ENCODE measurements at places on chromosomes 5 and 9.

GRCh38 chr5:142609142-142609541 lies 76.7 kb downstream of the FGF1 start:
- DNase-seq = no peak

DNA sequence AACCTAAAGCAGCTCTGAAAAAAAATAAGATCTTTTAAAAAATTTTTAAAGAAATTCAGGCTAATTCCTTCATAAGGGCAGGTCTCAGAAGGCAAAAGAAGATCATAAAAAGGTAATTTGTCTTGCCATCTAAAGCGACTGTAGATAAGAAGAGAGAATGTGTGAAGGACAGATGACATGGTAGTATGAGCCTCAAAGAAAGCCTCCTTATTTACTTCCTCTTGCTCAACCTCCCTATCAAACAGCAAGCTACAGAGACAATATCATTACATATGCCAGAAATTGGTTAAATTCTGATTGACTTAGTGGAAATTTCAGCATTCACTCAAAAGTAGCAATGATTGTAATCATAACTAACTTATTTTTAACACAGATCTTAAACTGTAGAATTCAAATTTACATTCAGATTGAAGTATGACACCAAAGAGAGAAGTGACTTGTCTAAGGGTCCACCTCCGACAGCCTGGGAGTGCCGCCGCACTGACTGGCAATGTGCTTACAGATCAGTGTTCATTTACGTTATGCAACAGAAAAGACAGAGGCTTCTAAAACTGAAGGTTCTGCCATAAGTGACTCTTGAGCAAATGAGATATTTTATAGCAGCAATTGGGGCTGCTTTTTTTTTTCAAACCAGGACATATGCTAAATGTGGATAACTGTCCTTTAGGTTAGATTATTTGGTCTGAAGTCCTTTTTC lies 132.0 kb downstream of the CEMIP2 start:
- DNase-seq = no peak

DNA sequence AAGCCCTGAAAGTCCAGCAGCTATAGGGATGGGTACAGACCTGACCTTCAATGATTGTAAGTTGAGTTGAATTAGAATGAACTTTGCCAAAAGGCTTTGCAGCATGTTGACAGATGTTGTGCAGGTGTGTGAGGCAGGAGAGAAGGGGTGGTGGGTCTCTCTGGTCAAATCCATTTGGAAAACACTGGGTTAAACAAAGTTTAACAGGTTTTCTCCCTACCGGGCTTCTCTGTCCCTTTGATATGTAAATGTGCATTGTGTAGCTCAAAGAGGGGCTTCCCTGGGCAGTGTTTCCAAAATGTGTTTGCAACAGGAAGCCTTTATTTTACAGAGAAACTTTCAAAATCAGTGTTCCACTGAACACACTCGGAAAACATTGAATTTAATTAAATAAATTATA lies 72.1 kb upstream of the BRINP1 start:
- DNase-seq = no peak

GRCh38 chr5:177530638-177531037 lies 13.9 kb upstream of the DDX41 start:
- DNase-seq = no peak

DNA sequence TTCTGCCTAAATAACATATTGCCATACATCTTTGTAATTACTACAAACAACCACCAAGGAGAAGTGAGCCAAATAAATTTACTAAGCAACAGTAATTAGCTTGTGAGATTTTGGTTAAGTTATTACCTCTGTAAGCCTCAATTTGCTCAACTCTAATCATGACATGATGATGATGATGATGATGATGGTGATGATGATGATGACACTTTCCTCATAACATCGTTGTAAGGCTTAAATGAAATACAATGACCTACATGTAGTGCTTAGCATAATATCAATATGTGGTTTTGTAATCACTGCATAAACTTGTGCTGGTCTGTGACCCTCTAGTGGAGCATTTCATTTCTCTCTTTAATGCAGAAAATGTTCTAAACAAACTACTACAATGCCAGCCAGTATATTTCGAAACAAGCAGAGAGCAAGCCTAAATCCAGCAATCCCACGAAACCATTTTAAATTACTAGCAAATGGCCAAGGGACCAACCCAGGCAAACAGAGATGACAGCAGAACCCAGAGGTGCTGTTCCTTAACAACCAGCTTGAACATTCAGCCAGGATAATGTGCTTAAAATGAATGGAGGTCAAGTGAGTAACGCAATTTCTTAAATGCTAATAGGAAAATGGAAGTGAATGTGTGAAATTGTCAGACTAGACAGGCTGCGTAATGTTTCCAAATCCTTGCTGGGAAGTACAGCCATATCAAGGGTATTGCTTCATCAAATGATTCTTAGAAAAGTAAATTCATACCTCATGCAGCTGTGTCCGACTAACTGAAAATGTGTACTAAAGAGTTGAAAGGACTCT lies 281.9 kb upstream of the PUM3 start:
- DNase-seq = no peak

GRCh38 chr9:86636519-86636918 lies 282.3 kb upstream of the TUT7 start:
- no peak for DNase-seq

DNA sequence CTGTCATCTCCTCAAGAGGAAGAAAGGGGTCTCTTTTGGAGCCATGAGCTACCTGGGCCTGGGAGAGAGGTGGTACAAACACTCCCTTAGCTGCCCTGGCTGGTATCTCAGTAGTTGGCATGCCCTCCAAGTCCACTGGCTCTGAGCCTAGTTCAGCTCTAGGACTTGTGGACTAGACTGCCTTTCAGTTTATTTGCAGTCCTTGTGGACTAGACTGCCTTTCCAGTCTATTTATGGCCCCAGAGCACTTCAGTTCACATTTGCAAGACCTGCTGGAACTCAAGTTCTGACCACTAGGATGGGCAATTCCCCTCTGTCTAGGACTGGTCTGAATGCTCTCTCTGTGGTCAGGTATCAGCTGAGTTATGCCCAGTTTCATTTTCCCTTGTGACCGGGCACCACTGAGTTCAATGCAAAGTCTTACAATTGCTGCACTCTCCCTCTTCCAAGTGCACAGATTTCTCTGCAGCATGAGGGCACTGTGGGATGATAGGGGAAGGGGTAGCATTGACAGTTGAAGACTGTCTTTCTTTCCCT lies 1019.0 kb downstream of the TAF11L14 start:
- DNase-seq = no peak

- no peak for DNase-seq
These were observed 132.4 kb downstream of the HACD4 start for GRCh38 chr9:20898885-20899554.
